ENCODE measurements at places on chromosomes 3 and 15.
A peak's percentile ranks its signal among the peaks of the same experiment; 100 is the strongest.

- DNase-seq: no peak
These were observed 129.1 kb downstream of the RAP2B start for GRCh38 chr3:153291059-153291685.

- no peak for DNase-seq
These were observed 8.6 kb upstream of the SEC13 start for GRCh38 chr3:10329495-10330015.

DNA sequence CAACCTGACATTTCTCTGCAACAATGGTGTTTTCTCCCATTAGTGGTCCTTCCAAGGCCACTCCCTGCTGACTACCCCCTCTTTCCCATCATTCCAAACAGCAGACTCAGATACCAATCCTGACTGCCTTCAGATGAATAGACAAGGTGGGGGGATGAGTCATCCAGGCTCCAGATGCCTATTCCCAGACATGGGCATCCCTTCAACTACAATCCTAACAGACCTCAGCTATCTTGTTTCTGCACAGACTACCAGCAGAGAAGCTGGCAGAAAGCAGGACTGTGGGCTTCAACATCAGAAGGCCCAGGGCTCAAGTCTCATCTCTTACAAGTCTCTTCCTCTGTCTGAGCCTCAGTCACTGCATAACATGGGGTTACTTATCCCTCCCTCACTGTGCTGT lies 2.2 kb downstream of the RBP1 start:
- no peak for DNase-seq

- no peak for DNase-seq
These were observed 233.4 kb downstream of the MEX3B start for GRCh38 chr15:81812456-81812855.

GRCh38 chr3:59381282-59381681 lies 331.5 kb upstream of the CFAP20DC start:
- DNase-seq: no peak

DNA sequence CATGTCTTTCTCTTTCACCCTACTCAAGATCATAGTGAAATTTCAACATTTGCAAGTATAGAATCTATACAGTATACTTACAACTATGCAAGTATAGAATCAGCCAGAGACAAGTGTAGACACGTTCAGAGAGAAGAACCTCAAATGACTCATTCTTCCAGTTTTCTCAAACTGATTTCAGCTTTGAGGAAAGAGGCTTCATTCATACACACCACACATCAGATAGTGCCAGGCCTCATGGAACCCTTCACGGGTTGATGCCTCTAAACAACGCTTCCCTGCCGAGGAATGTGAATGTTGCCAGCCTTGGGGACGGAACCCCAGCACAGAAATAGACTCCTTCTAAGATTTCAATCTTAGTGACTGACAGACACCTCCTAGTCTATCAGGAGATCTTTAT lies 135.7 kb downstream of the FOXP1 start:
- no peak for DNase-seq

DNA sequence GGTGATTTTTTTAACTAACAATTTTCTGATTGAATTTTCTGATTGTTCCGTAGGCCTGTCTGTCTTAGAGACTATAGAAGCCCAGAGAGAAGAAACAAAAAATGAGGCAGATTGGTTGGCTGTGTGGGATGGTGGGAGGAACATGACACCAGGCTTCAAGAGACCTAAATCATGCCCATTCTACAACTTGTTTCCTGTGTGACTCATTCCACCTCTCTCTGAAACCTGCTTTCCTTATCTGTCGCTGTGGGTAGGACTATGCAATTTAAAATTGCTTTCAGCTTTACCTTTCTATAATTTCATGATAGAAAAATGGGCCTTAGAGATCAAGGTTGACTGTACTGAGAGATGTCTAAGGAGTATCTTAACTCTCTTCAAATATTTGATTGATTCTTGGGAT lies 44.5 kb downstream of the OXNAD1 start:
- peak; percentile 51 for DNase-seq

DNA sequence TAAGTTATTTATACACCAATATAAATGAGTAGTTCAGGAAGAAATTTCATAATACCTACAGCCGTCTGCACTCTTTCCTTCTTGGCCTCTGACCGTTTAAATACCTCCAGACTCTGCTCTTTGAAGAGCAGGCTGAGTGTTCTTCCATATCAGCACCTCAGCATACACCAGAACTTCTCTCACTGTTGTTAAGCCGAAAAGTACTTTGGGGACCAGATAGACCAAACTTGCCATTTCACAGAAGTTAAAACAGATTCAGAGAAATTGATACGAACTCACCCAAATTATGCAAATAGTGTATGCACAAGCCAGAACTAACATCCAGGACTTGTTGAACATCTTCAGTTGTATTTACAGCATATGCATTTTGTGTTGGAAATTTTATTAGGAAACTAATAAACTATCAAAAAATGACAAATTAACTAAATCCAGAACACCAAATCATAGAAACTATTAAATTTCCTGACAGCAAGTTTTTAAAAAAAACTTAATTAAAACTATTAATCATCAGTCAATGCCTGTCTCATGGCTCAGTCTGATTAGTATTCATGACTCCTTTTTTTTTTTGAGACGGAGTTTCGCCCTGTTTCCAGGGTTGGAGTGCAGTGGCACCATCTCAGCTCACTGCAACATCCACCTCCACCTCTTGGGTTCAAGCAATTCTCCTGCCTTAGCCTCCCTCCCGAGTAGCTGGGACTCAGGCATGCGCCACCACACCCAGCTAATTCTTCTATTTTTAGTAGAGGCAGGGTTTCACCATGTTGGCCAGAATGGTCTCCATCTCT lies 24.1 kb downstream of the CGGBP1 start:
- DNase-seq: no peak

- no peak for DNase-seq
These were observed 7.7 kb upstream of the ZNF592 start for GRCh38 chr15:84740691-84741090.

- no peak for DNase-seq
These were observed 33.2 kb downstream of the ITGB5 start for GRCh38 chr3:124854009-124854408.

GRCh38 chr3:116155841-116156240 lies 289.4 kb downstream of the LSAMP start:
- DNase-seq: no peak

DNA sequence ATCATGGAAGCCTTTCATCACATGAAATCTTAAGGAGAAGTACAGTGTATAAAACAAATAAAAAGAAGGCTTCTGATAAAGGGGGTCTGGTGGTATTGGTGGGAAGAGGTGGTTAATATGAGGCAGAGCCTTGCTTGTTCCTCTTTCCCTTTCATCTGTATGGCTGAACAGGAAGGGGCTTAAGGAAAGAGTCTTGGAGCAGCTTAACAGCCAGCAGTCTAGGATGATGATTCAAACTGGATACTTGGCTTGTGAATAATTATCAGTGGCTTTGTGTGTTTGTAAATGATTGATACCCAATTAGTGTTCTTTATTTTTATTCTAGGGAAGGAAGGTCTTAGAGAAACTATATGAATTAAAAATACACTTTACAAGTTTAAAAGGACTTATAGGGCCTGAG lies 29.1 kb upstream of the TCAIM start:
- DNase-seq: no peak

GRCh38 chr15:66833371-66833770 lies 131.3 kb downstream of the SMAD6 start:
- no peak for DNase-seq

- DNase-seq: no peak
These were observed 64.5 kb downstream of the CHST2 start for GRCh38 chr3:143184099-143184498.

GRCh38 chr3:31106204-31106603 lies 211.7 kb upstream of the GADL1 start:
- no peak for DNase-seq

- DNase-seq: no peak
These were observed 1.3 kb downstream of the STT3B start for GRCh38 chr3:31534065-31534425.

DNA sequence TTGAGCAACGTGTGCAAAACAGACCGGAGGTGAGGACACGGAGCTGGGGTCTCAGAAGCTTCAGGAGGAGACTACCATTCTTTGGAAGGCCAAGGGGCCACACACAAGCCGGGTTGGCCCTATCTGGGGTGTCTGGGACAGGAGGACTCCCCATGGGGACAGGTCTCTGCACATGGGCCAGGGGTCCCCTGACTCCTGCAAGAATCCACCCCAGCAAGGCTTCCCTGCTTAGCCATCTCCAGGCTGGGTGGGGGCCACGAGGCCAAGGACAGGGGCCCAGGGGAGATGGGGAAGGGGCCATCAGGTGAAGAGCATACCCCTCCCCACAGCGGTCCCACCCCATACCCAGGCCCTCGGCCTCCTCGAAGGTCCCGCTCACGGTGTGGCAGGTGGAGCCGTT lies 38.5 kb downstream of the ADAMTS7 start:
- no peak for DNase-seq

DNA sequence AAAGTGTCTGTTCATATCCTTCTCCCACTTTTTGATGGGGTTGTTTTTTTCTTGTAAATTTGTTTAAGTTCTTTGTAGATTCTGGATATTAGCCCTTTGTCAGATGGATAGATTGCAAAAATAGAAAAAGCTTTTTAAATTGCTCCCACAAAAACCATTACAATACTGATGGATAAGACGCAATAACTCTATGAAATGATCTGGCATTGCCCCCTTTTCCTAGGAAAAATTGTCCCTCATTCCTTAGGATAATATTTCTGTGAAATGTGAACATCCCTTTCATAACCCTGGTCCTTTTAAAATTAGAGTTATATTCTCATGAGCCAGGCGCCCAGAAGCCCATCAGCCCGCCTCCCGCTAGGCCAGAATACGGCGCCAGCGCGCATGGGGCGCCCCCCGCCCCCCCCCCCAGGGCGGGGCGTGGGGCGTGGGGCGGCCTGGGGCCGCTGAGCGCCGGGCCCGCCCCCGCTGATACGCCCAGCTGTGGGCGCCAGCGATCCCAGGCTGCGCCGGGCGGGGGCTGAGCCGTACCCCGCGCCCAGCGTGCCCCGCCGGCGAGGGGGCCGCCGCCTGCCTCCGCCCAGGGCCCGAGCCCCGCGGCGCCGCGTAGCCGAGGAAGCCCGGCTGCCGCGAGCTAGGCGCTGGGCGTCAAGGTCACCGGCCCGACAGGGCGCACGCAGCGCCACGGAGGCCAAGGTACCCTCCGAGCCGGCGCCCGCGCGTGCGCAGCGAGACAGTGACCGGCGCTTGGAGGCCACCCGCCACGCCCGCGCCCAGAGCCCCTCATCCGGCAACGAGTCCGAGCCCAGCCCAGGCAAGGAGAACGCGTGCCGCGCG lies 11.1 kb upstream of the ROPN1B start:
- no peak for DNase-seq

DNA sequence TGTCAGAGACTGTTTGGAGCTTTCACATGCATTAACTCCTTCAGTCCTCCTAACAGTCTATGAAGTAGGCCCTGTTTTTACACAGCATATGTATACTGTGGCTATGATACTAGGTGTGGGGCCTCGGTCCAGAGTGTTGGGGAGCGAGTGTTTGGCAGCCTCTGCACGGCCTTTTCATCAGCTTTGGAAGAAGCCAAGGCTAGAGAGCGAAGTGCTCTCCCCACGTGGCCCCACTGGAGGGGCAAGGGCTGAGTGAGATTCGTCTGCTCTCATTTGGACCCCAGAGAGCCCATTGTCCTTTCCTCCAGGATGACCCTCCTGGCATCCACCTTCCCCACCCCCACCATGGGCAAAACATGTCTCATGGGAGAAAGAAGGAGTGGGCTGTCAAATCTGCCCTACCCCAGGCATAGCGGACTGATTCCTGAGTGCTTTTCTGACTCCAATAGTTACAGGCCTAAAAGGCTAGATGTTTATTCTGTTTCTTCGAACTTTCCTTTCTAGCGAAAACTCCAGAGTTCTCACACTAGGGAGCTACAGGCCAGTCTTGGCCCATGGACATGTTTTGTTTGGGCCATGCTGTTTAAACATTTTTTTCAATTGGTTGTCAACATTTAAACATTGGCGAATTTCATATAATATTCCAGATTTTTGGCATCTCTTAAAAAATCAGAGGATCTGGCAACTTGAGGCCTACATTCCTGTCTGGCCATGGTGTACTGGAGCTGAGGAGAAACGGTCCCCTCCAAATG lies 76.0 kb downstream of the EEFSEC start:
- DNase-seq: no peak

- no peak for DNase-seq
These were observed 61.1 kb downstream of the PCCB start for GRCh38 chr3:136311261-136311660.

DNA sequence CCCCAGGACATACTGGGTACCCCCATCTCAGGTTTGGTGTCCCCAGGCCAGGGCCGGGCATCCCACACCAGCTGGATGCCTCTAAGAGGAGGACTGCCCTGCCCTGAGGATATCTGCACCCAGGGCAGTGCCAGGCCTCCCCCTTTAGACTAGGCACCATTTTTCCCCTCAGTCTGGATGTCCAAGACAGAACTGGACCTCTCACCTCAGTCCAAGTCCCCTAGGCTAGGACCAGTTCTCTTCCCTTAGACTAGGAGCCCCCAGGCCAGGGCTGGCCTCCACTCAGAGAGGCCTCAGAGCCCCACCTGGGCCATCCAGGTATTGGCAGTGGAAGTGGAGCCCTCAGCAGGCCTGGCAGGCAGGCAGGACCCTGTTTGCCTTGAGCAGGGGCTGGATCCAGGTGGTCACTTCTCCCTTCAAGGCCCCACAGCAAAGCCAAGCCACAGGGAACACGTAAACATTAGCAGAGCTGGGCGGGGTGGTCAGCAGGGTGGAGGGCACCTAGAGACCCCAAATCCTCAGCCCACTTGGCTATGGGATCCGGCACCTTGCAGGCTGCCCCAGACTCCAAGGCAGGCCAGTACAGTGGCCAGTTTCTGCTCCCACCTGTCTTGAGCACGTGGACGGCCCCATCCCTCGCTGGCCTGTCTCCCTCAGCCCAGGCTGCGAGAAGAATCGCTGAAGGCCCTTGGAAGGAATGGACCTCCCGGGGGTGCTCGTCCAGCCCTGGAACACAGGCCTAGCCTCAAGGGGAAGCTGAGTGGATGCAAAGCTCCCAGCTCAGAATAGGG lies 28.3 kb downstream of the PTH1R start:
- DNase-seq: no peak

- DNase-seq: no peak
These were observed 100.3 kb upstream of the TPRG1 start for GRCh38 chr3:189071446-189071845.

DNA sequence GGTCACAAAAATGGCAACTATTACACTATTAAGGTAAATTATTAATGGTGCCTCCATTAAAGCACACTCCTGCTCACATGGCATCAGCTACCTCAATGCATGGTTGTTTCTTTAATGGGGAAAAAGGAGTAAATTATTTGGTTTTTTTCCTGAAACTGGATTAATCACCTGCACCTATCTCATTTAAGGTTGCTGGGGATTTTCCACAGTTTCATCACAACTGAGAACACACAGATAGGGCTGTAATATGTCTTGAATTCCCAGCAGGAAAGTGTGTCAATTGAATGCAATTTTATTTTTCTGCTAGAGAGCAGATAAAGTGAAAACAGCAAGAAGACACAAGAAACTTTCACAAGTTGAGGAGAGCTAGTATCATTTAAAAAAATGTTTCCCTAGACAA lies 36.4 kb downstream of the RFTN1 start:
- no peak for DNase-seq

- DNase-seq: no peak
These were observed 175.9 kb downstream of the PDZRN3 start for GRCh38 chr3:73448761-73449301.

All from stimulated activated CD4-positive, alpha-beta T cell treated with anti-CD3 and anti-CD28 coated beads, Interleukin-1b, Interleukin-23, amount 100 ng/mL, for 4 hours (primary cell).